ENCODE measurements at places on chromosomes 7 and 10. TPM values are rescaled to one million over a fixed set of nuclear protein-coding genes. Genes with fewer than 3 reads are reported as not detected.

The LRGUK gene
- polyA plus RNA-seq: 1.3 TPM

The SCART1 gene
- 1.1 TPM for polyA plus RNA-seq

DNA sequence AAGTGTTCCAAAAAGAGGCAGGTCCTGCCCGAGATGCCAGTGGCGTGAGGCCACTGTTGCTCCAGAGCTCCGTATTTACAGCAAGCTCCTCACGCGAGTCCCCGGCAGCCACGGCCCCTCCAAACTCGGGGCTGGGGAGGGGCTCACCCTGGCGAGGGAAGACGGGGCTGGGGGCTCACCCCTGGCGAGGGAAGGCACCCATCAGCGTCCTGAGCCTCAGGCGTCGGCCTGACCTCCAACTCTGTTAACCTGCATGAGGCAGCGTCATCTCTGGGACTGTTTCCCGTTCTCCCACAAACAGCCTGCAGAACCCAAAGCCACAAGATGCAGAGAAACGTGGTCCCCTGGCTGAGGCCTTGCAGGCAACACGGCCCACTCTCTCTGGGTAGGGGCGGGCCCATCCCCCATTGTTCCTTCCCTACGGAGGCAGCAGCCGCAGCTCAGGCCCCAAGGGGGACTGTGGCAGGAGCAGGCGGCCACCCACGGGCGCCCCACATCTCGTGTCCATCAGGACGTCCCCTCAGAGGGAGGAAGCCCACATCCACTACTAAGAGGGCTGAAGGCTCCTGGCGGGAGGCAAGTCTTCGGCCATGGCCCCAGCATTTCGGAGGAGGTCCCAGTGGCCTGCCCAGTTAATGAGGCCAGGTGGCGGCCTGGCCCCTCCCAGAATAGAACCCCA, 4.2 kb upstream of the ADGRA1 start:
- DNase-seq: no peak

DNA sequence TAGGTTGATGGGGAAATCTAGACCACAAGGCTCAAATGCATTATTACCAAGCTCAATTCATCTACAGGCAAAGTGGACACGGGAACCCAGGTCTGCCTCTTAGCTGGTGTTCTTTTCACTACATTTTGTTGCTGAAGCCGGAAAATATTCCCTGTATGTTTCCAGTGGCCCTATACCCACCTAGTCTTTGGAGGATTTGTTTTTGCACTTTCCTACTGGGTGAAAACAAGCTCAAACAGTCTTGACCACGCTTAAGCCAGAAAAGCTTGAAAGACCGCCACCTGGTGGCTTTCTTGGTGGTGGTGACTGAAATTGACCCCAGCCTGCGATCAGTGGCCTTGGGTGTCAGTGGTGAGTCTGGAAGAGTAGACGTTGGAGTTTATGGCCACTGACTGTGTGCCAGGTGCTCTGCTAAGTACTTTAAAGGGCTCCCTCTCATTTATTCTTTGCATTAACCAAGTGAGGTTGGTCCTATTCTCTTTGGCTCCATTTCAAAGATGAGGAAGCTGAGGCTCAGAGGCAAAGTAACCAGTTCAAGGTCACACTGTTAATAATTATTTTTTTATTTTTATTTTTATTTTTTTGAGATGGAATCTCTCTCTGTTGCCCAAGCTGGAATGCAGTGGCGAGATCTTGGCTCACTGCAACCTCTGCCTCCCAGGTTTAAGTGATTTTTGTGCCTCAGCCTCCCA, 11.1 kb upstream of the CRTAC1 start:
- peak; percentile 38 for DNase-seq
